ENCODE measurements at places on chromosomes 11 and 22.
A peak's percentile ranks its signal among the peaks of the same experiment; 100 is the strongest.

GRCh38 chr11:20158597-20159257 is 1.5 kb downstream of the DBX1 start:
- no peak for DNase-seq

GRCh38 chr11:11513422-11513821 is 108.4 kb downstream of the GALNT18 start:
- DNase-seq: no peak

DNA sequence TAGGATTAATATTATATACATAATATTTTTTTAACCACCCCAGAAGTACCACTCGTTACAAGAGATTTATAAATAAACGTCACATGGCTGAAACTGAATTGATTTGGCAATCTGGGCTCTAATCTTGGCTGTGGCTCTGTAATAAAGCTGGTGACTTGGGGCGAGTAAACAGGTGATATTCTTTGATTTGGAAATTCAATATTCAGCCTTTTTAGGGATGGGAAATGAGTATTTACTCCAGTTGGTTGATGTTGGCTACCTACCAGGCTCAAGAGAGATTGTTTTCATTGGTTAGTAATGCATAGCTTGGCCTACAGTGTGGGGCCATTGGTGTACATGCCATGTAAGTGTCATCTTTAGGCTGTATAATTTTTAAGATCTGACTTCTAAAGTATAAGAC is 117.7 kb upstream of the SORL1-AS1 start:
- DNase-seq: no peak

- no peak for DNase-seq
Measured at GRCh38 chr11:119192111-119192510, 6.8 kb downstream of the NHERF4 start.

DNA sequence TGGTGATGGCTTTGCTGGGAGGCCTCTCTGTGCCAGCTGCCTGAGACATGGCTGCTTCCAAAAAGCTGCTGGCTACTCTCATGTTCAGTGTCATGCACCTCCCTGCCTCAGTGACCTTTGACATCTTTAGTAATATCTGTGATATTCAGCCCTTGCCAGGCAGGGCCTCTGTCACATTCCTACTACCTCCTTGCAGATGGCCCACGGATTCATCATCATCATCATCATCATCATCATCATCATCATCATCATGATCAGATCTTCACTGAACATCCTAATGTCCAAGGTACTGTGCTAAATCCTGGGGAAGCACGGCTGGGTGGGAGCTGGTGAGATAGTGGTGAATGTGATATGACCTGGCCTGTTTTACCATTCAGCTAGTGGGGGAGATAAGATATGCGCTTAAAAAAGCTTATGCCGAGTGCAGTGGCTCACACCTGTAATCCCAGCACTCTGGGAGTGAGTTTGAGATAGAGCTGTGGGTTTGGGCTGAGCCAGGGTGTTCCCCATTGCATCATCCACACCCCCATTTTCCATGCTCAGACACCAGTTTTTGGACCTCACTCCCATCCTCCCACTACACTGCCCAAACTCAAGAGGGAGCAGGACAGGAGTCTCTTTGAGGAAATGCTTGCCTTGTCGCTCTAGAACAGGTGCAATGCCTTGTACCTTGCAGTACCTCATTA is 17.1 kb upstream of the TMPRSS13 start:
- DNase-seq: no peak

DNA sequence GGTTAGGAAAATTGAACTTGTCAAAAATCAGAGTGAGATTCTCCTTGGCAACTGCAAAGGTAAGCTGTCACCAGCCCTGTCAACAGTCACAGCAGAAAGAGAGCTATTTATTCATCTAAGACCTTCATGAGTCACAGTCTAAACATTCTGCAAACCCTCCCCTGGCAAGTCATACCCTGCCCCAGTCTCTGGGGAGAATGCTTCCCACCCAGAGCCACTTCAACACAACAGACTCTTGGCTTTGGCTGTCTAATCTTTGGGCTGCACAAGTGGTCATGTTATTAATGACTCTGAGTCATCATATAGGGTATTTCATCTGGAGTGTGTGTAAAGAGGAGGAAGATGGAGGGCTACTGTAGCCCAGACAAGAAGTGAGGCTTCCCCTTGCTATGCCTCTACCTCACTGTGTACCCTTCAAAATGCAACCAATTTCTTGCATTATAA is 153.4 kb downstream of the CCDC34 start:
- DNase-seq: no peak

- DNase-seq: no peak
Measured at GRCh38 chr11:28984231-28984630, 876.0 kb downstream of the METTL15 start.

GRCh38 chr22:42688241-42689211 is 32.1 kb downstream of the A4GALT start:
- peak; percentile 98 for DNase-seq

- DNase-seq: no peak
Measured at GRCh38 chr11:121958971-121959325, 157.1 kb downstream of the BLID start.

- DNase-seq: no peak
Measured at GRCh38 chr22:44312766-44313165, at the start of gene SHISAL1. Gene SHISAL1 (minus strand): TSS chr22:44312951. CDS start chr22:44300945, 12,006 bp downstream.

DNA sequence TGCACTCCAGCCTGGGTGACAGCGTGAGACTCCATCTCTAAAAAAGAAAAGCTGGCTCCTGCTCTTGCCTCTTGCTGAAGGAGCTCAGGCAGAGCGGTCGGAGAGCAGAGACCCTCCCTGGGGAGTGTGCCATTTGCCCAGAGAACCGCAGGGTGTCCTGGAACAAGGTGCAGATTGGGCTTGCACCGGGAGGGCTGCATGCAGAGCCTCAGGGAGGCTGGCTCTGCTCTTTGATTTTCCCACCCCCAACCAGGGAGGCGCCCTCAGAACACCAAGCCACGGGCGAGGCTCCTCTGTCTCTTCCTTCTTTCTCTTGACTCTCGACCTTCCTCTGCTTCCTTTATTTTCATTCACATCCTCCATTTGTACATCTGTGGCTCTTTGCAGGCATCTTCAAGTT is 889.1 kb downstream of the OPCML start:
- no peak for DNase-seq

DNA sequence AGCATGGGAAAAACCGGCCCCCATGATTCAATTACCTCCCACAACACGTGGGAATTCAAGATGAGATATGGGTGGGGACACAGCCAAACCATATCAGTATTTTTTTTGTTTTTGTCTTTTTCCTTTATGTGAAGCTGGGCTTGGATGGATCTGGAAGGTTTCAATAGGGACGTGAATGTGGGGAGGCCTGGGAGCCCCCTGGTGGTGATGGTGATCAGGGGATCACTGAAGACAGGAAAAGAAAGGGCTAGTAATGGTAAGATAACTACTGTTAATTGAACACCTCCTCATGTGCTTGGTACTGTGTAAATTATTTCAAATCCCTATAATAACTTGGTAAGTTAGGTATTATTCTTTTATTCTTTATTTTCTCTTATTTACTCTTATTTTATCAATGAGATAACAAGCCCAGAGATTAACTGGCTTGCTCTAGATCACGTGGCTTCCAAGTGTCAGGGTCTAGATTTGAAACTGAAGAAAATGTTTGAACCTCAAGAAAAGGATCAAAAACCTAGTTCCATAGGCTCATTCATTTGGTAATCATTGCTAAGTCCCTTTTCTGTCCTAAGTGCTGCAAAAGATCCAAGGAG is 364.2 kb downstream of the TENM4 start:
- DNase-seq: no peak

DNA sequence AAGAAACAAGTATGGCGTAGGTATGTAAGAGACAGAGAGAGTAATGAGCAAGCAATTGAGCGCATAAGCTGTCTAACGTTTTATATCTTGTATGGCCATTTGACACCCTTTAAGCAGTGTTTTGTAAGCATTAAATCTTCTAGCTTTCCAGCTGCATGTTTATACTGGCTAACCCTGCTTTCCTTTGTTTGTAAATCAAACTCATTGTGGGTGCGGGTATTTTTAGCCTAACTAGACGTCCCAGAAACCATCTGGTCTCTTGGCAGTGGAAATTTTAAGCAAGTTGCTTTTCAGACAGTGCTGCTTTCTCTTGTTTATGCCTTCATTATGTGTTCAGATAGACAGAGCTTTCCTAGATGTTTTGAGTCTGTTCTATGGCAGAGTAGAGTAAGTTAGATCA is 73.5 kb downstream of the RNF169 start:
- no peak for DNase-seq

DNA sequence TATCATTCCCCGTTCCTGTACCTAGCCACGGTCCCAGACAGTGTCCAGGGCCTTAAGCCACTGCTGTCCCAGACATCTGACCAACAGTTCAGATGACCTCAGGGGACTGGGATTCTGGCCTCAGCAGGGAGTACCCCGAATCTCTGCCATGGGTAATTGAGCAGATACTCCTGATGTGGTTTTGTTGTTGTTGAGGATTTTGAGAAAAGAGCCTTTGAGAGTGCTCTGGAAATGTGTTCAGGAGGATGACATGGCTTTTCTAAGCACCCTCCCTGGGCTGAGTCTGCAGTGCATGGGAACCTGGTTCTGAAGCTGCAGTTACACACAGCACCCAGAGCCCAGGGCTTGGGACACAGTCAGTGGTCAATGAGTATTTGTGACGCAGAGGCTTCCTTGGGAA is 30.4 kb downstream of the ADAMTS15 start:
- DNase-seq: no peak

GRCh38 chr11:126416542-126417090 is 61.1 kb downstream of the ST3GAL4 start:
- DNase-seq: peak; percentile 70

DNA sequence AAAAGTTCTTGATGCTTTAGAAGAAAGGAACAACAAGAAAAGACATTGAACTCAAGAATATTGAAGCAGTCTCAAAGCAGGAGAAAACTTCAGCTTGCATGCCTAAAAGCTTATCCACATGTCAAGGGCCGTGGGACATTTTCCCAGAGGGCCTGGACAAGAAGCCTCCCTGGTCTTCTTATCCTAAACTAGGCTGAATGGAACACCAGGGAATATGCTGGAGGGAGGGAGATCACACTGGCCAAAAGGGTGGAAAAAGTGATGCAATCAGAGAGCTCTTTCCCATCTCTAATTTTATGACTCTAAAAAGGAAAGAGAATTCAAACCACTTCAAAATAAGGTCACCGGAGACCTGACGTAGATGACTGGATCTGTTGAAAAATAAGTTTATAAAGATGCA is 107.2 kb downstream of the MPPED2 start:
- DNase-seq: peak; percentile 77

DNA sequence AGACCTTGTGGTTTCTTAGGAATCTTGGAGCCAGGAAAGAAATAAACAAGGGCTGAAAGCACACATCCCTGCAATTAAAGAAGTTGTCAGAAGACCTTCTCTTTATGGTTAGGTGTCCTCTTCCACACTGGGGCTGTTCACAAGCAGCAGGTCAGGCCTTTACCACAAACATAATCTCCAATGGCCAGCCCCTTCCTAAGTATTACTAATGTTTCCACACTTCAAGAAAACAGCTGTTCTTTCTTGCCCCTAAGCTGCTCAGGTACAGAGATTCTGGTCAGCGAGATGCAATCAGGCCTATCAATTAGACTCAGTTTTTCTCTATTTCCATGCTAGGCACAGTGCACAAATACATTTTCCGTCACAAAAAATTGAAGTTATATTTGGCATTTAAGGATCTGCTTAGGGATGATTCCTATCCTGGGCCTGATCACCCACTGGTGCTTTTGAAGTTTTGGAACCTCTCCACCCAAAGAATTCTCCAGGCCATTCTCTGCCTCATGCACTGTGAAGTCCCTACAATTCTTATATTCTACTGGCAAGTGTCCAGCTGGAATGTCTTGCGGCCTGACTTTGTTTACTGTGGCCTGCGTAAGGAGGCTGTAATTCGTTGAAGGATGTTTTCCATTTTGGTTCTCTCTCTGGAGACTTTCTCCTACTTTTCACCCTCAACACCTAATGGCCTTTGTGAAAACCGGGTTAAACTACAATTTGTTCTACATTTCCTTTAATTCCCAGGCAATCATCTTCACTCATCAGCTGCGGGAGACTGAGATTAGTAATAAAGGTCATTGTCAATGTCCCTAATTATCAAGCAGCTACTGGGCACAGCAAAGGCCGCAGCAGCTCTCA is 5.1 kb downstream of the PRAME start:
- no peak for DNase-seq

DNA sequence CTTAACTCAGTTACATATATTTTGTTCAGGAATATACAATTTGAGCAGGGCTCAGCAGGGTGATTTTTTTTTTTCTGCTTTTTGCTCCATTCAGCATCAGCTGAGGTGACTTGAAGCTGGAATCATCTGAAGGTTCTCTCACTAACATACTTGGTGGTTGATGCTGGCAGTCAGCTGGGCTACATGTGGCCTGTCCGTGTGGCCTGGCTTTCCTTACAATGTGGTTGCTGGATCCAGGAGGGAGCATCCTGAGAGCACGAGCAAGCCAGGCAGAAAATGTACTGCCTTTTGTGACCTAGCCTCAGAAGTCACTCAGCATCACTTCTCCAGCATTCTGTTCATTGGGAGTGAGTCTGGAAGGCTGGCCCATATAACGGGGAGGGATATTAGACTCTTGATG is 151.6 kb upstream of the E2F8 start:
- DNase-seq: no peak

DNA sequence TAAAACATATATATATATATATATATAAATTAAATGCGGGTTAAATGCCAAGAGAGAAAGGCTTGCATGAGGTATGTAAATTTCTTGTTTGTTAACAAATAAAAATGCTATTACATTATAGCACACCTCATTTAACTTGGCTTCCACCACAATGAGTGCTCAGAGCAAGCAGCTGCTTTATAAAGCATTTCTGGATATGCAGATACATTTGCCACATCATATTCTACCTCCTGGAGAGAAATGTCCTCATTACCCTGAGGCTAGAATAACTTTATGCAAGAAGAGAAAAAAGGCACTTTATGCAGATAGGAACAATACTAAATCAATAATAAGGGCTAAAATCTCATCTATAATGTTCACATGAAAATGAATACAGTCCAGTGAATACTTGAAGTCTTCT is 181.7 kb upstream of the CCDC90B start:
- no peak for DNase-seq

DNA sequence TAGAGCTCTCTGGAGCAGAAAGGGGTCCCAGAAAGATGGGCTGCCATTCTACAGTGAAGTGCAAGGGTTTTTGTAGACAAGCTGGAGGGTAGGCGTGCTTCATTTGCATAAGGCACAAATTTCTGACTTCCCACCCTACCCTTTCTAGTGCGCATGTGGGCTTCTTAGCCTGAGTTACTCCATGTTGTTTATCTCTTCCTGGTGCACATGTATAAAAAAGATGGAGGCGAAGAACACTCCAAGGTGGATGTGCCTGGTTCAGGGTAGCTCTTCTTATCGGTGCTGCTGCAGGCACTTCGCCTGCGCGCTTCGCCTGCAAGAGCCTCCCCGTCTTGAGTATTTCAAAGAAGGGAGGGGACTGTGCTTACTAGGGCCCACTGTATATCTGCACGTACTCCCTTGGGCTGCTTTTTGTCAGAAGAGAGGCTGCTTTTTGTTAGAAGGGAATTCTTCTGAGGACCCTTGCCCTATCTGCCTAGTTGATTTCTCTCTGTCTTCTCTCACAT is 1047.3 kb upstream of the CNTN5 start:
- DNase-seq: no peak

Data from forelimb muscle (tissue), 1 donor.